Activated T-cell treated with anti-CD3 and anti-CD28 coated beads for 1 hour (primary cell): ENCODE measurements at places on chromosomes 16 and 17.
A peak's percentile ranks its signal among the peaks of the same experiment; 100 is the strongest.

DNA sequence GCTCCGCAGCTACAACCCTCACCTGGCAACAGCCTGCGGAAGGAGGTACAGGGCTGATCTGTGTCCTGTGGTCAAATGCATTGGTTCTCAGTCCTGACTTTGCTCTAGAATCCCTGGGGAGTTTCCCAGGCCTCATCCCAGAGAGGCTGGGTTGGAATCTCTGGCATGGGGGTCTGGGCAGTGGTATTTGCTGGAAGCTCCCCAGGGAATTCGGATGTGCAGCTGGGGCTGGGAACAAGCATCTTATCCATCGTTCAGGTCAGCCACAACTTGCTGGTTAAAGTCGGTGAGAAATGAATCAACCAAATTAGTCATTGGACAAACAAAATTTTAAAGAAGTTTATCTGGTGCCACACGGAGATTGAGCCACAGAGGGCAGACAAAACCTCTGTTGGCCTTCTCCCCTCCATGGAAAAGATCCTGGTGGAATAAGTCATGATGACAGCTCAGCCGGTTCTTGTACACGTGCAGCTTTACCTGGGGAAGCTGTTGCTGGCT is 231.2 kb downstream of the FOXL1 start:
- DNase-seq, result no peak

DNA sequence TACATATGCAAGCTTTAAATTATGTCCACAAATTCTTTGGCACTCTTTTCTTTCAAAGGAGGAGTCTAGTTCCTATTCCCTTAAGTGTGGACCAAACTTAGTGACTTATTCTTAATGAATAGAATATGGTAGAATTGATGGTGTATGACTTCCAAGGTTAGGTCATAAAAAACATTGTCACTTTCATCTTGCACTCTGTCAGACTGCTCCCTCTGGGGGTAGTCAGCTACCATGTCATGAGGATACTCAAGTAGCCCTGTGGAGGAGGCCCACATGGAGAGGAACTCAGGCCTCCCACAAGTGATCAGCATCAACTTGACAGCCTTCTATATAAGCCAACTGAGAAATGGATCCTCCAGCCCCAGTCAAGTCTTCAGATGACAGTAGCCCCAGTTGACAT is 58.0 kb upstream of the SCNN1B start:
- no peak for DNase-seq

DNA sequence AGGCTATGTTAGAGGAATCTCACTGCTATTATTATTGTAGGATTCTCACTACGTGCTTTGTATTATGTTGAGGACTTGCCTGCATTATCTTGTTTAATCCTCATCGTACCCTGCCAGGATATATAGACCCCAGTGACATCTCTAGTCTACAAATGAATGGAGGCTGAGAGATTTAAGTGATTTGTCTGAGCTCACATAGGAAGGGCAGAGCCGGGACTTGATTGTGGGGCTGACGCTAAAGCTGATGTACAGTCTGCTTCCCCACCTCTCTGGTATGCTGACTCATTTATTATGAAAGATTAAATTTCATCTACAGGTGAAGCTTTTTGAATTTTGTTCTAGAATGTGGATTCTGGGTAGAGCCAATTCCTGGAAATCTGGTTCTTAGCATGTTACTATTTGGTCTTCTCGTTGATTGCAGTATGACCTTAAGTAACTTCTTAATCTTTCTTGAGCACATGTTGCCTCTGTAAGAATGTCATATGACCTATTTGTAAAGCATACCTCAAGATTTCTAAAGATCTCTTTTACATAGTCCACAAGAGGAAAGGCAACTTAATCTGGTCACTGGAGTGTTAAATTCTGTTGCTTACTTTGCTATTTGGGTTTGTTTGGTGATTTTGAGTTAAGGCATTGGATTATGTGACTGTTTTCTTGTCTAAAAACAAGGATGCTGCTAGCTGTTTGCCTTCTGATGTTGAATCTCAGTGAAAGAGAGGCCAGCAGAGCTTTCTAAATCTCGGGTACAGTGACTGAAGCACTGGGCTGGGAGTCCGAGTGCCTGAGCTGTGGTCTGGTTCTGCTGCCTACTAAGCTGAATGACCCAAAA is 12.4 kb downstream of the METTL9 start:
- DNase-seq, result no peak

DNA sequence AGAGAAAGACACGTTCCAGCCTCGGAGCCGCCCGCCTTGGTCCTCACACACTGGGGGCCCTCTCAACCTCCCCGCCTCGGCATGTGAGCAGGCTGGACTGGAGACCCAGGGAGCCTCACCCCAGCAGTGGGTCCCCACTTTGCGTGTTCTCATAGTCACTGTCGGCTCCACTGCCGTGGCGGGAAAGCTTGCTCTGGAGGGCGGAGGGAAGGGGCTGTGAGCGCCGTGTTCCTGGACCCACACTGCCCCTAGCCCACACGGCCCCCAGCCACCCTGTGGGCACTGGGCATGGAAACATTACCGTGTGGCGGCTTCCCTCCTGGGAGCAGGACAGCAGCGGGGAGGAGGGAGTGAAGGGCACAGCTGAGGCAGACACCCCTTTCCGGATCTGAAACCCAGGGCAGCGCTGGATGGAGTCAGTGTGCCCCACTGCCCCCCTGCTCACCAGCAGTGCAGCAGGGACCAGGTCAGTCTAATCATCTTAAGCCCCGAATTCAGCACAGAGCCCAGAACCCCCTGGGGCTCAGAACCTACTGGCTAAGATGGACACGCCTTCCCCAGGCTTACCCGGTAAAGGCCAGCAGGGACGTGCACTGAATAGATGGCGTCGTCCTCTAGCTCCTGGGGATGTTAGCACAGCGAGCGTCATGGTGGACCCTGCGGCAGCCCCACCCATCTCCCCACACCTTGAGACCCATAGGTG is 7.2 kb downstream of the TP53I13 start:
- DNase-seq, result no peak

GRCh38 chr17:37744633-37744927 is 279 bp downstream of the HNF1B start:
- DNase-seq, result no peak

GRCh38 chr17:59641799-59642484 is 22.2 kb downstream of the CLTC start:
- no peak for DNase-seq

DNA sequence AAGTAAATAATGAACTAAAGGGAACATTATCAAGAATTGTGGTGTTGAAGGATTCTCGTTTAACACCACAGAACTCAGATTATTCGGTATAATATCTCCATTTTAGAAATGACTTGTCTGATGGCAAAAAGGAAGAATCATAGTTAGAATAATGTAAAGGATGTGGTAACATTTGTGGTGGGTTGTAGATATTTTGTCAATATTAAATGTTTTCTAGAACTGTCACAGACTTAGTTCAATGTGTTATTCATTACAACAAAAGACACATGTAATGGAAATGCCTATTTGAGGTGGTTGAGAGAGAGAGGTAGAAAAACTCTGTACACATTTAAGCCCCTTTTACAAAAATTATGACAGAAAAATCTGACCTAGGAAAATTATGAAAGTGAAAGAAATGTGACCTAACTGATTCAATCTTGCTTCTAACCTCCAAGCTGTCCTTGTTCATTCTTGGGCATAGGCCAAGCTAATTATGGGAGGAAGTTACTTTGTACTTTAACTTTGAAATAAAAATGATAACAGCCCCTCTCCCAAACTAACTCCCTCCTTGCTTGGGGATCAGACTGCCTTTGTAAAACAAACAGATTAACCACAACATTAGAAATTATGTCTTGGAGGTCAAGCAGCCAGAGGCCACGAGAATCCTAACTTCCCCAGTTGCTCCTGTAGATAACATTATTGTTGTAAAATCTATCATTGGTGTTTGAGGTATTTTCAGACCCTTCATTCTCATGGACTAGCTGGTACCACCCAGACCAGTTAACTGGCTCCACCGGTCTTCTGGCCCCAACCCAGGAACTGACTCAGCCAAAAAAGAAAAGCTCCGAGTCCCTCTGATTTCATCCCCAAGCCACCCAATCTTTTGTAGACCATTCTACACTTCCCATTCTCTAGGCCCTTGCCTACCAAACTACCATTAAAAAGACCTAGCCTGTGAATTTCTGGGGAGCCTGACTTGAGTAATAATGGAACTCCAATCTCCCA is 1287.8 kb upstream of the CDH8 start:
- no peak for DNase-seq

DNA sequence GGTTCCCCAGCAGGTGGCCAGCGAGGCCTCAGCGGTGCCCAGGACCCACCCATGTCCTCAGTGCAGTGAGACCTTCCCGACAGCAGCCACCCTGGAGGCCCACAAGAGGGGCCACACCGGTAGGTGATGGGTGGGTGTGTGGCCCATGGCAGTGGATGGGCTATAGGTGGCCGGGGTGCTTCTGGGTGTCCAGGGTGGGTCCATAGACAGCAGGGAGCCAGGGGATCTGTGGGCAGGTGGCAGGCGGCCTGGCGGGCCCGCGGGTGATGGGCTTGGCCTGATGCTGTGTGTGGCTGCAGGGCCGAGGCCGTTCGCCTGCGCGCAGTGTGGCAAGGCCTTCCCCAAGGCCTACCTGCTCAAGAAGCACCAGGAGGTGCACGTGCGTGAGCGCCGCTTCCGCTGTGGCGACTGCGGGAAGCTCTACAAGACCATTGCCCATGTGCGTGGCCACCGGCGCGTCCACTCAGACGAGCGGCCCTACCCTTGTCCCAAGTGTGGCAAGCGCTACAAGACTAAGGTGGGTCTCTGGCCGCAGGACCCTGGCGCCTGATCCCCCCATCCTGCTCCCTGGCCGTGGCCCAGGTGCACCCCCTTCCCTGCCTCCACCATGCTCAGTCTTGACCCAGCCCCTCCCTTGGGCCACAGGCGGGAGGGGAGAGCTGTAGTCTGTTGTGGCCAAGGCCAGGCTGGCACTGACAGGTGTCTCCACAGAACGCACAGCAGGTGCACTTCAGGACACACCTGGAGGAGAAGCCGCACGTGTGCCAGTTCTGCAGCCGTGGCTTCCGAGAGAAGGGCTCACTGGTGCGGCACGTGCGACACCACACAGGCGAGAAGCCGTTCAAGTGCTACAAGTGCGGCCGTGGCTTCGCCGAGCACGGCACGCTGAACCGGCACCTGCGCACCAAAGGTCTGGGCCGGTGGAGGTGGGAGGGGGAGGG is 2.1 kb upstream of the DNASE1L2 start:
- no peak for DNase-seq

DNA sequence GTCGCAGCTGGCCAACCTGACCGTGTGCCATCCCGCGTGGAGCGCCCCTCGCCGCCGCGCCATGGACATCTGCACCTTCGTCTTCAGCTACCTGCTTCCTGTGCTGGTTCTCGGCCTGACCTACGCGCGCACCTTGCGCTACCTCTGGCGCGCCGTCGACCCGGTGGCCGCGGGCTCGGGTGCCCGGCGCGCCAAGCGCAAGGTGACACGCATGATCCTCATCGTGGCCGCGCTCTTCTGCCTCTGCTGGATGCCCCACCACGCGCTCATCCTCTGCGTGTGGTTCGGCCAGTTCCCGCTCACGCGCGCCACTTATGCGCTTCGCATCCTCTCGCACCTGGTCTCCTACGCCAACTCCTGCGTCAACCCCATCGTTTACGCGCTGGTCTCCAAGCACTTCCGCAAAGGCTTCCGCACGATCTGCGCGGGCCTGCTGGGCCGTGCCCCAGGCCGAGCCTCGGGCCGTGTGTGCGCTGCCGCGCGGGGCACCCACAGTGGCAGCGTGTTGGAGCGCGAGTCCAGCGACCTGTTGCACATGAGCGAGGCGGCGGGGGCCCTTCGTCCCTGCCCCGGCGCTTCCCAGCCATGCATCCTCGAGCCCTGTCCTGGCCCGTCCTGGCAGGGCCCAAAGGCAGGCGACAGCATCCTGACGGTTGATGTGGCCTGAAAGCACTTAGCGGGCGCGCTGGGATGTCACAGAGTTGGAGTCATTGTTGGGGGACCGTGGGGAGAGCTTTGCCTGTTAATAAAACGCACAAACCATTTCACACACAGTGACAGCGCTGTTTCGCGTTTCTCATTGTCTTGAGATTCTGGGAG is 2.0 kb upstream of the ZACN start:
- no peak for DNase-seq

- no peak for DNase-seq
Observed at GRCh38 chr16:52368859-52369258, 178.1 kb downstream of the TOX3 start.

DNA sequence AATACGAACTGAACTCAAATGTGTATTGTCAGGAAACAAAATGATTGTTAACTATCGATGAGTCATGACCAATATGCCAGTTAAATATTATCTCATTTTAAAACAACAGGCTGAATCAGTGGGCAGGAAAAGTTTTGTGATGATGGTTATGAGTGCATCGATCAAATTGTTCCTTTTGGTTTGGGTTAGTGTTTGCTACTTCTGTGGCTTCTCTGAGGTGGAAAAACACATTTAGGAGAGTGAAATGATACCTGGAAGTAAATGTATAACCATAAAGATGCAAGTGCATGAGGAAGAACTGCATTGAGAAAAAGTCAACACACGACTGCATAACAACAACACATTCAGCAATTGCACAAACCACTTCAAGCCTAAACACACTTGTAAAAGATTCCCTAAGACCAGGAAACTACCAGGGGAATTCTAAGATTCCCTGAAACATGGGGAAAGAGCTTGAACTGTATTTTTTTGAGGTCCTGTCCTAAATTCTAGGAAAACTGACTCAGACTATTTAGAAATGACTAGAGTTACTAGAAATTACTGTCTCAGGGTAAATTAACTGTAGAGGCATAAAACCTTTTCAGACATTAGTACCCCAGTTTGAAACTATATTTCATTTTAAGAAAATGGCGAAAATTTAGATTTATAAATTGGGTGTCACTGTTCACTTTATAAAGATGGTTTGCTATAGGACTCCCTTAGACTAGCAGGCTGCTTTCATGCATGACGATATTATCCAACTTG is 44.8 kb downstream of the CDYL2 start:
- DNase-seq, result no peak

GRCh38 chr16:80664786-80665185 is 124.0 kb downstream of the DYNLRB2 start:
- no peak for DNase-seq

DNA sequence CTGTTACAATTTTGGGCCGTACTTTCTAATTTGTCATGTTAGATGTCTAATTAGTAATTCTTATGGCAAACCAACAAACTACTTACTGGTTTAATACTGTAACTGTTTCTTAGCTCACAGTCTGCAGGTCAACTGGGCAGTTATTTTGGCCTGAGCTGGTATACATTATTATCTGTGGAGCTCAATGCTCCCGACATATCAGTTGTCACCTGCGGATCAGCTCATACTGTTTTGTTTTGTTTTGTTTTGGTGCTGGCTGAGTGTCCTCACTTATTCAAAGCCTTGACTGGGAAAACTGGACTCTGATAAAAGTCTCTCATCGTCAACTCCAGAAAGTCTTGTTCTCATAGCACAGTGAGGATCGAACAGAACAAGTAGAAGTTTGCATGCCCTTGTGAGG is 1060.6 kb upstream of the CDH8 start:
- DNase-seq, result no peak

GRCh38 chr17:30336369-30337171 is 2.7 kb upstream of the TMIGD1 start:
- DNase-seq, result peak; percentile 52

DNA sequence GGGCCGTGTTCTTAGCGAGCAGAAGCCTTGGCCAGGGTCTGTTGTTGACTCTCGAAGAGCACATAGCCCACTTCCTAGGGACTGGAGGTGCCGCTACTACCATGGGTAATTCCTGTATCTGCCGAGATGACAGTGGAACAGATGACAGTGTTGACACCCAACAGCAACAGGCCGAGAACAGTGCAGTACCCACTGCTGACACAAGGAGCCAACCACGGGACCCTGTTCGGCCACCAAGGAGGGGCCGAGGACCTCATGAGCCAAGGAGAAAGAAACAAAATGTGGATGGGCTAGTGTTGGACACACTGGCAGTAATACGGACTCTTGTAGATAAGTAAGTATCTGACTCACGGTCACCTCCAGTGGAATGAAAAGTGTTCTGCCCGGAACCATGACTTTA is 18.5 kb downstream of the RSPRY1 start:
- no peak for DNase-seq

- DNase-seq, result no peak
Observed at GRCh38 chr16:10770907-10771306, 27.3 kb downstream of the NUBP1 start.
